Right lung (tissue), 10 donors: ENCODE measurements at places on chromosomes 13 and 19.

- no peak for DNase-seq
These were observed 89.5 kb downstream of the ZNF100 start for GRCh38 chr19:21677696-21678418.

GRCh38 chr13:37209621-37210580 is 104.4 kb upstream of the CSNK1A1L start:
- no peak for DNase-seq

DNA sequence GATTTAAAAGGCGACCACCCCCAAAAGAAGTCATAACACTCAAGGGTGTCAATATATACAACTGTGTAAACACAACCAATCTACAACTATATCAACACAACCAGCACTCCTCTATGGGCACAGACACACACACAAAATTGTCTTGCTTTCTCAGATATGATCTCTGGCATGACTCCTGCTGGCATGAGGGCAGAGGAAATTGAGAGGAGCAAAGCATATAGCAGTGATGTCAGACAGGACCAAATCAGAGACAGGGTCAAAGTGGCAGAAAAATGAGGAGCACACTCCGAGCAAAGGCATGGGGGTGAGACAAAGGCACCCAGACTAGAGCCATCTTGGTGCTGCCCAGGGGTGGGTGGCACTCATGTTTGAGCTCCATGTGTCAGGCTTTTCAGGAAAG is 9.6 kb downstream of the IRGQ start:
- DNase-seq = no peak

- DNase-seq = no peak
These were observed 190.3 kb downstream of the SLITRK1 start for GRCh38 chr13:83691966-83692365.

GRCh38 chr13:74158571-74159352 is 24.6 kb upstream of the KLF12 start:
- DNase-seq = no peak

- DNase-seq = no peak
These were observed 12.7 kb downstream of the C19orf12 start for GRCh38 chr19:29702161-29702962.

DNA sequence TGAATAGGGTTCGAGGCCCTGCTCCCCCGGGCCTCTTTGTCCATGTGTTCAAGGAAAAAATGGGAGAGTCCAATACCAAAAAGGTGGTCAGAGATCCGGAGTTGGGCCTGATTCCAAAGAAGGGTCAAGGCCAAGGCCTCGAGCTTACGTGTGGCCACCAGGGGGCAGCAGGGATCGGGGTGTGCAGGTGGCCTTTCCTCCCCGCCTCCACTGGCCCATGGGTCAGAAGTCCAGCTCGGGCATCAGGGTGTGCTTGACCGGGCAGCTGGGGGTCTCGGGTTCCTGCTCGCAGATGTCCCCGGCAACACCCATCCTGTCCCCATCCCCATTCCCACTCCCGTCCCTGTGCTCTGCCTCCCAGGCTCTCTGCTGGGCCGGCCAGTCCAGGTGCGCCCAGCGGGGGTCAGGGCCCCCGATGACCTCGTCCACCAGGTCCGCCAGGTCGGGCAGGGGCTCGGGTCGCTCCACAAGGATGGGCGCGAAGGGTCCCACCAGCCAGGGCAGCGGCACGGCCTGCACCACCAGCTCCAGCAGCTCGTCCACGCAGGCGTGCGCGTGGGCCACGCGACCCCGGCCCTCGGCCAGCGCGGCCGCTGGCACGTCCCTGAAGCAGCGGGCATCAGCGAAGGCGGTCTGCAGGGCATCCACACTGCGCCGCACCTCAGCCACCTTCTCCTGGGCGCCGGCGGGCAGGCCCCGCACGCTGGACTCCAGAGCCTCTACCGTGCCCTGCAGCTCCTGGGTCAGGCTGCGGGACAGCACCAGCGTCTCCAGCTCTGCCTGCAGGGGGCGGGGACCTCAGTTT is 5.2 kb upstream of the PLIN4 start:
- no peak for DNase-seq

DNA sequence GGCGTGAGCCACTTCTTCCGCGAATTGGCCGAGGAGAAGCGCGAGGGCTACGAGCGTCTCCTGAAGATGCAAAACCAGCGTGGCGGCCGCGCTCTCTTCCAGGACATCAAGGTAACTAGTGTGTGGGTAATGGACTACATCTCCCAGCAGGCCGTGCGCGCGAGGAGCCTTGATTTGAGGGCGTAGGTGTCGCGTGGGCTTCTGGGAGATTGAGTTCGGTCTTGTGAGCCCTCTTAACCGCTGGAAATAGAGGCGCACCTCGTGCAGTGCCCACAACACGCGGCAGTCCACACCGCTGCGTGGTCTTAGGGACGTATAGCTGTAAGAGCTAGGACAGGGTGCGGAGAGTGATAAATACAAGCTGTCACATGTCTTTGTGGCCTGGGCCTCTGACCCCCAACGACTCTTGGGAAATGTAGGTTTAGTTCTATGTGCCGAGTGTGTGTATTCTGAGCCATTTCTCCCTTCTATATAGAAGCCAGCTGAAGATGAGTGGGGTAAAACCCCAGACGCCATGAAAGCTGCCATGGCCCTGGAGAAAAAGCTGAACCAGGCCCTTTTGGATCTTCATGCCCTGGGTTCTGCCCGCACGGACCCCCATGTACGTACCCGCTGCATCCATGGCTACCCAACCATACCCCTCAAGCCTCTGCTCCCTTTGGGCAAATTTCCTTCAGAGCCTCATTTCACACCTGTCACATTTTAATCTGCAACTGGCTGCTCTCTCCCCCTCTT is 864 bp downstream of the FTL start:
- DNase-seq = peak; percentile 83

DNA sequence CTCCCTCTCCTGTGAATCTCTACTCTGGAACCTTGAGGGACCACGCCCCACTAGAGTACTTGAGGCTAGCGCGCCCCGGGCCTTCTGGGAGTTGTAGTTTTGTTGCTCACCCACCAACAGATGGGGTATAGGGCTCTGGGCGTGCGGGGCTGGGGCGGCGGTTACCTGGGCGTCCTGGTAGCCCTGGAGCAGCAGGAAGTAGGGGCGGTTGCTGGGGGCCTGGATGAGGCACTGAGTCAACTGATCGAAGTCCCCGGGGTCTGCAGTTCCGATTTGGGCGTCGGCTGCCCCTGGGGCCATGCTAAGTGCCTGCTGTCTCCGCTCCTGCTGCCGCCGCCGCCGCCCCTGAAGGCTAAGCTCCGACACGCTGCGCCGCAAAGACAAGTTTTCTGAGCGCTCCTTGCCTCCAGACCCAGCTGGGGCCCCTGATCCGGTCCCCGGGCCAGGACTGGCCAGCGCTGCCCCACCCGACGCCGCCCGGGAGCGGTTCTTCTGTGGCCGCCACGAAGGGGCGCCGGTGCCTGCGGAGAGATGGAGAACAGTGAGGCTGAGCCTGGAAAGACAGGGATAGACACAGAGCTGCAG is 5.3 kb downstream of the RASIP1 start:
- no peak for DNase-seq

- no peak for DNase-seq
These were observed 109.5 kb downstream of the DNAJC15 start for GRCh38 chr13:43132911-43133310.

GRCh38 chr19:41025411-41025810 is 34.3 kb downstream of the CYP2B6 start:
- DNase-seq = no peak

GRCh38 chr19:44747739-44748425 is 626 bp upstream of the BCL3 start:
- peak; percentile 61 for DNase-seq

GRCh38 chr13:23025864-23026608 is 154.7 kb upstream of the SGCG start:
- no peak for DNase-seq

DNA sequence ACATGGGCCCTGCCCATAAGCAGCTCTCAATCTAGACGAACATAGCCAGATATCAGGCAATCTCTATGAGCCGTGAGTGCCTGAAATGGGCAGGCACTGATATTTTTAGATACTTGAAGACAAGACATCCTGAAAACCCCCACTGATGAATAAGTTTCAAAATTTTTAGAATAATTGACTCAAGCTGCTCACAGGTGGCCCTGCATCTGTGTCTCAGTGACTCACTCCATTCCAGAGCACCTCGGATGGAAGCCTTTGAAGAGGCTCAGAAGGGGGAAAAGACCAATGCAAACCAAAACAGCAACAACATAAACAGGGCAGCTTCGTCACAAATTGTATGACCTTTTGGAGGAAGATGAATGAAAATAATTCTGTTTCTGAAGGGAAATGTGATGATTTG is 42.8 kb upstream of the SLC46A3 start:
- DNase-seq = no peak

GRCh38 chr19:45468159-45468651 is 409 bp downstream of the FOSB start:
- DNase-seq = no peak

GRCh38 chr13:46487748-46488147 is 65.2 kb upstream of the LRCH1 start:
- no peak for DNase-seq

- no peak for DNase-seq
These were observed 18.0 kb upstream of the PLPP2 start for GRCh38 chr19:309206-309565.

- peak; percentile 57 for DNase-seq
These were observed 550 bp downstream of the CERS4 start for GRCh38 chr19:8209462-8210378.

GRCh38 chr19:48992581-48993174 is 431 bp downstream of the GYS1 start:
- no peak for DNase-seq

DNA sequence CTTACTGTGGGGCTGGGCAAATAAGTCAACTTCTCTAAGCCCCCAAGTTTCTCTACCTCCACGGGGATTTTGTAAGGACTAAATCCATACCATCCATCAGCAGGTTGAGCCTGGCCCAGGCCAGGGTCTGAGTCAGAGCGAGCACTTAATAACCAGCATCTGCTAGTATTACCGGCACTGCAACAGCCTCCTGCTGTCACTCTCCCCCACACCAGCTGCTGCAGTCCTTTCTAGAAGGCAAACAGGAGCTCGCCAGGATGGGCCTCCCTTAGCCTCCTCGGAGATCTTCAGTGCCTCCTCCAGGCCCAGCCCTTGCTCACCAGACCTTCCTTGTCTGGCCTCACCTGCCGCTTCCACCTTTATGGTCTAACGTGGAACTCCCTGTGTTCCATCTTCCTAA is 3.2 kb downstream of the NAPA start:
- no peak for DNase-seq

- no peak for DNase-seq
These were observed 47.8 kb downstream of the UBL3 start for GRCh38 chr13:29802621-29803020.

GRCh38 chr13:83878691-83879430 is 3.4 kb downstream of the SLITRK1 start:
- no peak for DNase-seq

GRCh38 chr19:4980067-4980466 is 11.2 kb downstream of the KDM4B start:
- no peak for DNase-seq

DNA sequence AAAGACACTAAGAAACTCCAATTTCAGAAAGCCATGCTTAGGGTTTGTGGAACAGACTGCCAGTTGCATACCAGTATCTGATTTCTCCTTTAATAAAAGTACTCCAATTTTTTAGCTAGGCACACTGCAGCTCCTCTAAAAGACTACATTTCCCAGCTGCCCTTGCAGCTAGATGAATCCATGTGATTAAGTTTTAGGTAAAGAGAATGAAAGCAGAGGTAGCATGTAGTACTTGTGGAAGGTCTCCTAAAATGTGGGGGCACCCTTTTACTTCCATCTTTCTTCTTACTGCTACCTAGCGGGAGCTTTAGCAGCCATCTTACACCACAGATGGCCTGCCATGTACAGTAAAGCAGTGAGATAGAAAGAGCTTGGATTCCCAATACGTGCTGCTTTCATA is 33.0 kb upstream of the TSC22D1 start:
- no peak for DNase-seq

- peak; percentile 52 for DNase-seq
These were observed 11.9 kb upstream of the PRKD2 start for GRCh38 chr19:46728693-46729339.

DNA sequence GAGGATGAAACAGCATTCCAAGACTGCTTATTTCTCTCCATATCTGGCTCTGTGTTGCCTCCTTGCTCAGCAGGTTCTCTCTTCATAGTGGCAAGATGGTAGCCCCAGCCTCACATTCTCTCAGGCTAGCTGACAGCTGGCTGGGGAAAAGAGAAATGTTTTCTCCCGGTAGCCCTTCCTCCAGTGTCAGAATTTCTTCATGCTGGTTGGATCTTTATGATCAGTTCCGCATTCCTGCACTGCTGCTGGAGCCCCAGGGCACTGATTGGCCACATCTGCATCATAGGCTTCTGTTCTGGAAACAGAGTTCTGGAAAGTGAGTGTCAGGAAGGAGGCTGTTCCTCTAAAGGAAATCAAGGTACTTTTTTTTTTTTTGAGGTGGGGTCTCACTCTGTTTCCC is 24.6 kb downstream of the POP4 start:
- DNase-seq = no peak

GRCh38 chr19:39407660-39408391 is 1.2 kb downstream of the ZFP36 start:
- DNase-seq = no peak

GRCh38 chr19:6333439-6333838 is at the start of gene ACER1:
ACER1 (minus strand) TSS chr19:6333612; CDS start chr19:6333551, 61 bp downstream.
- no peak for DNase-seq

DNA sequence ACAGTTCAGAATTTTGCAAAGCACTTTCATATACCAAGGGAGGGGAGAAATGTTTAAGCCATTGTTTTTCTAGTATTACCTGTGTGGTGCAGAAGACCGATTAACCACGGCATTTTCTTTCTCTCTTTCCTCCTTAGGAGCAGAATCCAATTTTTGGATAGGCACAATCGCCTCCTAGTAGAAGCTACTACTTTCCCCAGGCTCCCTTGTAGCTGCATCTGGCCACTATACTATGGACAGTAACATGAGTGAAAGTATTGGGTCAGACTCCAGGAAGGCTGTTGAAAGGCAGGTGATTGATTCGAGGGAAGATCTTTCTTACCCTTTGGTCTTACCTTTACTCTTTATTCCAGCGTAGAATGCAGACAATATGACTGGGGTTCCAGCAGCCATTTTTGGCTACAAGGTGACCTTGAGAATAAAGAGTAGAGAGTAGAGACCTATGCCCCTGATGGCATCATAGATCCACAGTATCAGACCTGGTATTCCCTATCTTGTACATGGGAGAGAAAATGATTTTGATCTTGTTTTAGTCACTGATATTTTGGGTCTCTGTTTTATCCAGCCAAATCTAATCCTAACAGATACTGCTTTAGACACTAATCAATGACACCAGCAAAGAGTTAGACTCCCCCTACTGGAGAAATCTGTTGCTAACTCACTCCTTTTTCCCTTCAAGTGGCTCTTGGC is 77.0 kb downstream of the LRRC63 start:
- DNase-seq = no peak

DNA sequence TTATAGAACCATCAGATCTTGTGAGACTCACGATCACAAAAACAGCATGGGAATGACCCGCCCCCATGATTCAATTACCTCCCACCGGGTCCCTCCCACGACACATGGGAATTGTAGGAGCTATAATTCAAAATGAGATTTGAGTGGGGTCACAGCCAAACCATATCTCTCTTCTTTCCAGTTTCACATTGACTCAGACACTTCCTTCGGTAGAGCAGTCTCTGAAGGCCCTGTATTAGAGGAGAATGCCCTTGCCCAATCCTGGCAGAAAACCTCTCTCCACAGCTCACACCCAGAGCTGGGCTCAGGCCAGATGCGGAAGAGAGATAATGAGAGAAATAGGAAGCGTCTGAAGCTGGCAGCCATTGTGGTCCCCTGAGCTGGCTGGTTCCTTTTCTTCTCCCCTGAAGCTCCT is 72.4 kb upstream of the CLDN10 start:
- DNase-seq = no peak

GRCh38 chr13:60213236-60213744 is 49.6 kb upstream of the DIAPH3 start:
- DNase-seq = no peak

- no peak for DNase-seq
These were observed 37.6 kb downstream of the ZNRF4 start for GRCh38 chr19:5492635-5493409.
